ENCODE measurements at places on chromosomes 12 and 14.

DNA sequence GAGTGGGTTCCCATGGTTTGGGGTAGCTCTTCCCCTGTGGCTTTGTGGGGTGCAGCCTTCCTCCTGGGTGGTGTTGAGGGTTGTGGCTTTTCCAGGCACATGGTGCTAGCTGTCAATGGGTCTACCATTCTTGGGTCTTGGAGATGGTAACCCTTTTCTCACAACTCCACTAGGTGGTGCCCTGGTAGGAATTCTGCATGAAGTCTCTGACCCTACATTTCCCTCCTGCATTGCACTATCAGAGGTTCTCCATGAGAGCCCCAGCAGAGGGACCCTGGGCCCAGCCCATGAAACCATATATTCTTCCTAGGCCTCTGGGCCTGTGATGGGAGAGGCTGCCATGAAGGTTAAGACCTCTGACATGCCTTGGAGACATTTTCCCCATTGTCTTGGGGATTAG is 1093.3 kb downstream of the SLC16A7 start:
- DNase-seq = no peak

DNA sequence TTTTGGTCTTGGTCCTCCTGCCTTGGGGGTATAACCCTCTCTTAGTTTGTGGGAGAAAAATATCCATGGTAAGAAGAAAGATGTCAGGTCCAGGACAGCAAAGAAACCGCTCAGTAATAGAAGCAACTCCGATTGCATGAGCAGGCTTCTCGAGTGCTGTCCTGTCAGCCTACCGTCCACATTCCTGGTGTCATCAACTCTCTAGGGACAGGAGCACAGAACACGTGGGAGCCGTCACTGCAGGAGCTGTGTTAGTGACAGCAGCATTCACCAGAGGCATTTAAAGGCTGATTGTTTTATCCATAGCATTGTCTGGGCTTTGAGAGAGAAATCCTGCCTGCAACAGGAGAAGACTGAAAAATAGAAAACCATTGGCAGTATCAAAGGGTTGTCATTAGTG is 244.2 kb downstream of the CACNA1C start:
- DNase-seq = no peak

DNA sequence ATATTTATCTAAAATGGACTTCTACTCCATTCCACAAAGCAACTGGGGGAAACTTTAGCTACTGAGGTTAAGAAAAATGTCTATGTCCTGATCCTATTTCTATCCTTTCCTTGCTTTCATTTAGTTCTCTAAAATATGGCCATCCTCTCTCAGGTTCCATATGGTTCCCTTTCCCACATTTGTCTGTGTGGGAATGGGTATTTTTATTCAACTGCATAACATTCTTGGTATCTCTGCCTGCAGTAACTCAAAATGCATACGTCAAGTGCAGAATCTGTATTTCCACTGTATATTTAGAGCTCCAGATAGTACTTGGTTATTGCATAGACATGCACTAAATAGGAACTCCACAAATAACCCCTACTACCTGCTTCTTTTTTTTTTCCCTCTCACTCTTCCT is 130.6 kb upstream of the BTG1 start:
- DNase-seq = no peak

DNA sequence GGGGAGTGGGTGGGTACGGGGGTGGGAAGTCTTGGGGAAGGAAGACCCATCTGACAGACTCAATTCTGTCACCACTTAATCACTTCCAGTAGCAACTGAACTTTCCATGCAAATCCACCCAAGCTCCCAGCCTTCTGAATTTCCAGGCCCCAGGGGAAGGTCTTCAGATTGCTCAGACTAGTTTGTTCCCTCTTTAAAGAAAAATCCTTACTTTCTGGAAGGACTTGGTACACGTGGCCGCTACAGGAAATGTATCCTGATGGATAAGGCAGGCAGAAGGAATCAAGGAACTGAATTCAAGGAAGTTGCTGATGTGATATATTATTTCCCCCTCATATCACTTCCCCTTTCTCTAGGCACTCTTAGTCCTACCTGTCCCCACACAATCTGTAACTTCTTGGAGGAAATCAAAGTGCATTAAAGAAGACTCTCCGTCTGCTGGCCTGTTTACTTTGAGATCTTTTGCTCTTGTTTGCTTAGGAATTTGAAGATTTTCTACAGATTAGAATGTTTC is 6.4 kb downstream of the NFKBIA start:
- no peak for DNase-seq

DNA sequence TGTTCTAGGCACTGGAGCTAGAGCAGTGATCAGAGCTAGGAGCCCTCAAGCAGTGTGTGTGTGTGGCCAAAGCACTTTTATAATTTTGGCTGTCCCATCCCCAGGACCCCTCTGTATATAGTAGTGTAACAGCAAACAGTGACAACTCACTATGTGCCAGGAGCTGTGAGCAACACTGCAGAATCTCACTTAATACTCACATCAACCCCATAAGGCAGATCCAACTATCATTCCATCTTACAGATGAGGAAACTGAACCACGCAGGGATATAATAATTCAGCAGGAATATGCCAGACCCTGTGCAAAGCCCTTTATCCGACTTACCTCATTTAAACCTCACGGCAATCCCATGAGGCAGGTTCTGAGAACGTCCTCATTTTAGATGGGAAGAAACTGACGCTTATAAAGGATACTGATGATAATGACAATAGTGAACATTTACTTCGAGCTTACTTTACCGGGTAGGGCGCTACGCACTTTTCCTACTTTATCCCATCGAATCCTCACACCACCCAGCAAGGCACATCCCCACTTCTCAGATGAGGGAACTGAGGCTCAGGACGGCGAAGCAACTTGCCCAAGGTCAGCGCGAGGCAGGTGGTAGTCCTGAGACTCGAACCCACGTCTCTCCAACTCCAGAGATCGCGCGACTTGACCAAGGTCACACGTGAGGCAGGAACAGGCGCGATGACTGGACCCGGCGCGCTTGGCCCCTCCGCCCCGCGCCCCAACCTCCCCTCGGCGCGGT is 687 bp downstream of the RAB35 start:
- DNase-seq = no peak

GRCh38 chr14:49014476-49014875 is 571.7 kb downstream of the RPS29 start:
- no peak for DNase-seq

DNA sequence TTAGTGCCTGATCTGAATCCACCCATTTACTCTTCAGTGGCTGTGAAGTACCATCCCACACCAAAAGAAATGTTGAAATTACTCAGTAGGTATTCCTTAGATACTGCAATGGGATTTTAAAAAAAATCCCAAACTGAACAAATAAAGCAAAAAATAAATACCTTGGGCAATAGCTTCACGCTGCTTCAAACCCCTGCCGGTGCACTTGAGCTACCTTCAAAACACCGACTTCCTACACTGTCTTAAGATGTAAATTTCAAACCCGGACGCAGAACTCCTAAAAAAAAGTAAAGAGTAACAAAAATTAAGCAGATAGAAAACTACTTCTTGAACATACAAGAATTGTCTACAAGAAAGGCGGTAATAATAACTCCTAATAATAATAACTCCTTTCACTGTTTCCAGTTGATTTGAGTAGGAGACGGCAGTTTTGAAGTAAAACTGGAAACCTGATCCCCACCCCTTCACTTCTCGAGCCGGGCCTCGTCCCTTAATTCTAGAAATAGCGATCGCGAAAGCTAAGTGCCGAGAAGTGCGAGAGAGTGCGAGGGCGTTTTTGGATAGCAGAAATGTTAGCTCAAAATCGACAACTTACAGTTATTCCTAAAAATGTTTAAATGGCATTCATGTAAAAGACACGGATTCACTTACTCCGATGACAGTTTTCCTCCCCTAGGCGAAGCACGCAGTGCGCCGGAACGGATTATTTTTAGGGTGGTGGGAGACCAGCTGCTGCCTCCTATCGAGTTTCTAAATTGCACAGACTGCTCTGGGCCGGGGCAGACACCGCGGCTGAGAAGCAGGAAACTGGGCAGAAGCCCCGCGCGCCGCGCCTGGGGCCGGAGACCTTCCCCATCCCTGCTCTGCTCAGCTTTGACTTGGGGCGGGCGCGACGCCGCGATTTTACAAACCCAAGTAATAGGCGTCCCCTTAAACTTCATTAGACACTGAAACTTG is at the start of gene ABCC9:
Gene ABCC9, minus strand, starts transcription at position 878 of the 957 bp plus-strand sequence. CDS start 4,752 bp downstream, outside the sequence.
- no peak for DNase-seq

DNA sequence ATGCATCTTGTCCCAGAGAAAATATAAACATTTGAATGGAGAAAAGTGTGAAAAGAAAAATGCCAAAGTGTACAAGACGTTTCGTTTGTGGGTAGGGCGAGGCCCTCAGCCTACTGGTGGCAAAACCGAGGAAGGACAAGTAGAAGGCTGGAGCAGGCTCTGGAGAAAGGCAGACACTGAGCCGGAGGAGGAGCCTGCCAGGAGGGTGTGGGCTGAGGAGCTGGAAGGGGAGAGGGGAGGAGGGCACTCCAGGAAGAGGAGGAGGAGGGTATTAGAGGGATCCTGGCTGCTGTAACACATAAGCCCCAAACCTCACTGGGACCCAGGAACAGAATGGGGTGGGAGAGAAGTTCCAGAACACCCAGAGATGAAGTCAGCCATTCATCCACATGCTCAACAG is 47.7 kb downstream of the CLMN start:
- DNase-seq = no peak

DNA sequence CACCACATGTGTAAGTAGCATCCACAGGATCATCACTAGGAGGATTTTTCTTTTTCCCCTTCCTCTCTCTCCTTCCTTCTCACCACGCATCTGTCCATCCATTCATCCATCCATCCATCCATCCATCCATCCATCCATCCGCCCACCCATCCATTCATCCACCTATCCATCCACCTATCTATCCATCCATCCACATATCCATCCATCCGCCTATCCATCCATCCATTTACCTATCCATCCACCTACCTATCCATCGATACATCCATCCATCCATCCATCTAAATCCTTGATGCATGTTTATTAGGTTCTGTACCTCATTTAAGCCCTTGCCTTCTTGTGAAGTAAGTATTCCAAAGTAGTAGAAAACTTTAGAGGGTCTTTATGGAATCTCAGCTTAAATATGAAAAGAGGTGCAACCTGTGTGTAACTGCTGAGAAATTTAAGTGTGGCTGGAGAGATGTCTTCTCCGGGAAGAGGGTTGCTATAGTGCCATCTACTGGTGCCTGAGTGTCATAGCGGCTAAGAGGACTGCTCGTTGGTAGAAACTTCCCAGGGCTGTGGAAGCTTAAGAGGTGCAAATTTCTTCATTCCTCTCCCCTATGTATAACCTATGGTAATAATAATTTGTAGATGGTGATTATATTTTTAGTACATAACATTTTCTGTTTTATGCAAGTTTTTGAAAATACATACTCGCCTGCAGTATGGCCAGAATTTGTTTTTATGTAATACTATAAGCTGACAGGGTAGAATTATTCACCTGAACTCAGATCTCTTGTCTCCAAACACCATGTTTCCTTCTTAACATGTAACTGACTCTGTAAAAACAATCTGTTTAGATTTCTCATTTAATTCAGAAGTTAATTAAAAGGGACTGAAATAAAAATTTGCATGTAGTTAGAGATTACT is 46.0 kb downstream of the MYO1H start:
- DNase-seq = peak; percentile 44

DNA sequence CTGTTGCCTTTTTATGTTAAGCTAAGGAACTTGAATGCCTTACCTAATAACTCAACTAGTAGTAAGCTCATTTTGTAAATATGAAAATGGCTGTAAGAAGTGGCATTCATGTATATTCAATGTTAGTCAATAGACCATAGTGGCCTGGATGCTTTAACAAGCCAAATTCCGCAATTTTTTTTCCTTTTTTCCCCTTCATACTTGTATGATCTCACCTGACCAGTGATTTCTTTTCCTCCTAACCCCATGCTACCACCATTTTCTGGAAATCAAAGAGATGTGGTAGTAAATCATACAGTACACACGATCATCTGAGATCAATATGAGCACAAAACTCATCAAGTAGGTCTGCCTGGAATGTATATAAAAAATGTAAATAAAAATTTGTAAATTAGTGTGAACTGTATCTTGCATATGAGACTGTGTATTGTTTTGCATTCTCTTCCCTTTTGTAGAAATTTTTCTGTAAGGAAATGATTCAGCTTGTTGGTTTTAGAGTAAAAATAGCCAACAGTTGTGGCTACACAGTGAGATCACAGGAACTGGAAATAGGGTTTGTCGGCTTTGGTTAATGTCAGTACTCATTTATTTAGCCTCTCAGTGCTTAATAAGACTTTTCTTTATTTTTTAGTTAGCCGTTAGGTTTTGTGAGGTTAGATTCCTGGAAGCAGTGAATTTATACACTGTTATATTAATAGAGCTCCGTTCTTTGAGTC is 62.5 kb downstream of the ETNK1 start:
- no peak for DNase-seq

Measured in CD4-positive, alpha-beta T cell treated with Interleukin-17A for 4 hours (primary cell).